NCI-H2171 (cell line): ENCODE measurements at places on chromosomes 5 and 9.

DNA sequence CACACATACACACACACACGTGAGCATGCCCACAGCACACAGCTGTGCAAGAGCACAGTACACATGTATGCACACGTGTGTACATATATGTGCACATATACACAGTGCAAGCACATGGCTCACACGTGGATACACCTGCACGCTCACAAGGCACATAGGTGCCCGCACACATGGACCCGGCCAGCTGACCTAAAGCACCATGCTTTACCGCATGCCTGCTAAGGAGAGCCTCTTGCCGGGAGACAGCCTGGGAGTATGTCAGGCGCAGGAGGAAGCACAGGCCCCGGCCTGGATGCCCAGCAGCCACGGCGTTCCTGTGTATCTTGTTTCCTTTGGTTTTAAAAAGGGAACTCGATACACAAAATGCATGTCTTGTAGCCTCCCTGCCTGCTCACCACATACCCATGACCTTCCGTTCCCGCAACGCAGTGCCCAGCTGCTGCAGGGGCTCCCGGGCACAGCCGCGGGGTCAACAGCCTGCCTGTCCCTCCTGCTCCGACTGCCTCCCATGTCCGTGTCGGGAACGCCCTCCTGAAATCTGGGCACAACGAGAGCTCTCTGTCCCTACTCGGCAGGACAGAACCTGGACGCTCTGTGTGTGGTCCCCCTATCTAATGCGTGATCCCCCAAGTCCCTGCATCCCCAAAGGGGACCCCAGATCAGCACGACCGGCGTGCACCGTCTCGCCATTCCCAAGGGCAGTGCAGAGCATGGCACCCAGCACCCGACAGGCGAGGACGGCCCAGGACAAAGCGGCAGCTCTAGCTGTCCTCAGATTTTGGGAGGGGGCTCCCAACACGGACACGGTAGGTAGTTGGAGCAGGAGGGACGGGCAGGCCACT is 3.6 kb downstream of the SLC12A7 start:
- no peak for DNase-seq

DNA sequence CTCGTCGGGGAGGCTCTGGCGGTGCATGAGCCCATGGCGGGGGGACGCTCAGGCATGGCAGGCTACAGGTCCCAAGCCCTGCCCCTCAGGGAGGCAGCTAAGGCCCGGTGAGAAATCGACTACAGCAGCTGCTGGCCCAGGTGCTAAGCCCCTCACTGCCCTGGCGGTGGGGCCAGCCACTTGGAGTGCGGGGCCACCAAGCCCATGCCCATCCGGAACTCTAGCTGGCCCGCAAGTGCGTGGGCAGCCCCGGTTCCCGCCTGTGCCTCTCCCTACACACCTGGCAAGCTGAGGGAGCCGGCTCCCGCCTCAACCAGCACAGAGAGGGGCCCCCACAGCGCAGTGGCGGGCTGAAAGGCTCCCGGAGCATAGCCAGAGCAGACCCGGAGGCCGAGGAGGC is 1896.9 kb upstream of the CDH6 start:
- DNase-seq: no peak

DNA sequence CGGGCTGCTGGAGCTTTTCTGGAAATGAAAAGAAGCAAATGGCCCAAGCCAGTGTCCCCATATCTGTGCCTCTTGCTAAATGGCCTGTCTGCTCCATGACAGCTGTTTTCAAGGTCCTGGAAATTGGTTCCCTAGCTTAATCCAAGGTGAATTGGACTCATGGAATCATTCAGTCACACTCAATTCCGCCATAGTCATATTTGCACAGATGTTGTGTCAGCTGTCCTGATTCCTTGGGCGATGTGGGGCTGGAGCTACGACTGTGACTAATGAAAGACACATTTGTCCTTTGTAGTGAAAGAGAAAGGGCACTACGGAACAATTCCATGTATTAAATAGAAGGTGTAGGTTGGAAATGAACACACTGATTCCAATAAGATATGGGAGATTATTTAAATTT is 102.9 kb upstream of the MEGF10 start:
- no peak for DNase-seq

DNA sequence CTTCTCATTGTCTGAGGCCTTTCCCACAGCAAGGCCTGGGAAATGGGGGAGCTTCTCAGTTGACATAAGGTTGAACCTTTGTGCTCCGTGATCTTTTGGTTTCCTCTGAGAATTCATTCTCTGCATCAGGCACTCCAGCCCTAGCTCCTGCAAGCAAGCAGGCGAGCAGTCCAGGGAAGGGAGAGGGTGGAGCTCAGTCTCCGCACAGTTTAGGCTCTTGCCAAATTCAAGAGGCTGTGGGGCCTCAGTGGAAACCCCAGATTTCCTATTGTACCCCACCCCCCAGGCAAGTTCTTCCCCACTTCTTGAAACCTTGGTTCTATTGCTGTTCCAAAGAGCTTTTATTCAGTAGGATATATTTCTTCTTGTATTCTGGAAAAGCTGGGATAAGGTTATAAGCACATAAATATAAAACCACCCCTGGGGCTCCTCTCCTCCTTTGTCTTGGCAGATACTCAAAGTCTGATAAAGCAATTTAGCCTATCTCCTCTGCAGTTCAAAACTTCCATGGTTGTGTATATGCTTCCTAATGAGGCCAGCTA is 147.2 kb downstream of the PDZD2 start:
- no peak for DNase-seq

DNA sequence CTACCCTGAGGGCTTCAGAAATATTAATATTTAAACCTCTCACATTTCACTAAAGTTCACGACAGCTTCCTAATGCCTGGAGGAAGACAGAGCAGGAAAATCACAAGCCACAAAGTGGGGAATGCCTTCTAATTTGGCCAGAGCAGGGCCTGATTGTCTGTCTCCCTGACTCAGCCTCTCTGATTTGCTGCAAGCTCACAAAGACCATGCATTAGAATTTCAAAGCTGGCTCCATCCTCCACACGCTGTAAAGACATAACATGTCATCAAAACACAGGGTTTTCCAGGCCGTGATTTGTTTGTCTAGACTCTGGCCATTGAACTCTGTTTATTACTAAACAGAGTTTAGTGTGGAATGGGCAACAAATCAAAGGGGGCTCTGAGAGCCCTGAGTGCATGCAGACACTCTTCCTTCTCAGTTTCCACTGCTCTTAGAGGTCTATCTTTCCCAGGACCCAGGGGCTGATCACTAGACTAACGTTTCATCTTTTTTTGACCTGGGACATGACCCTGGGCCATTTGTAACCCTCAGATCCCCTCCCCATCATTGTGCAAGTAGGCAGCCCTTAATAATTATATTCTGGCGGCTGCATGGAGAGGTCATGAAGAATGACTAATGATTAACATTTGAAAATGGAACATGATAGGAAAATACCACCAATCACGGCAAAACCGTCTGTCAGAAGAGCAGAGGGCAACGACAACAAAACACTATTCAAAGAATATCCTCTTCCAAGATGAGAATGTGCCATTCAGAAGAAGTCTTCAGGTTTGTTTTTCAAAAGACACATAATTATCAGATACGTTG is 140.2 kb downstream of the ENC1 start:
- DNase-seq: no peak

- no peak for DNase-seq
Observed at GRCh38 chr5:16321284-16321683, 141.7 kb upstream of the MARCHF11 start.

DNA sequence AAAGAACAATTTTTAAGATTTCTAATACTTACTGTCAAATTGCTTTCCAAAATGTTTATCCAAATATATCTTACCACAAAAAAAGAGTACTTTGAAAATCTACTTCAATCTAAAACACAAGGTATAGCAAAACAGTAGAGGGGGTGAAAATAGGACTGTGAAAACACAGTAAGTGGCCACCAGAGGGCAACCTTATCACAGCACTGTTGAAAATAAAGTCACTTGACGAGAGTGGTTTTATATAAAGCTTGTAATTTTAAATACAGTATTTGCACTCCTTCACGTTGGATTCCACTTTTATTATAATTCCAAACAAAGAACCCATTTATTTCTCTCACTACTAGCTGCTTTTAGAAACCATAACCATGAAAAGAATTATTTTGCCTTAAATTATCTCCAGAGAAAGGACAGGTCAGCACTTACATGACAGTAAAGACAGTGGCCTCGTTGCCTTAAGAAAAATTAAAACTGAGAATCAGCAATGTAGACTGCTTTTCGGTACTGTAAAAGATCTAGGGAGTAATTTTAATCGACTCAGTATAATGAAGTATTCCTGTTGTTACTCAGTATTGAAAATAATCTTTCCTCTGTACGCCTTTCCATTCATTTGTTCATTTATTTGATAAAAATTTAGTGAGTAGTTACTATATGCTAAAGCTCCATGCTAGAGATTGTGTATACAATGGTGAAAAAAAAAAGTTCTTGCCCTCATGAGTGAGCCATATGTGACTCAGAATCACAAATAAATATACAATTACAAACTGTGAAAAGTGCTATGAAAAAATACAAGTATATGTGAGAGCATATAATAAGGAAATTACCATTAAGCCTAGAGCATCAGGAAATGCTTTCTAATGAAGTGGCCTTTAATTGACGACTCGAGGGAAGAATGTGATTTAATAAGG is 40.0 kb upstream of the CDK5RAP2 start:
- DNase-seq: peak; percentile 56

- no peak for DNase-seq
Observed at GRCh38 chr5:152560512-152561137, 155.5 kb upstream of the NMUR2 start.

GRCh38 chr9:93673021-93673838 is 96.8 kb downstream of the PHF2 start:
- DNase-seq: no peak

DNA sequence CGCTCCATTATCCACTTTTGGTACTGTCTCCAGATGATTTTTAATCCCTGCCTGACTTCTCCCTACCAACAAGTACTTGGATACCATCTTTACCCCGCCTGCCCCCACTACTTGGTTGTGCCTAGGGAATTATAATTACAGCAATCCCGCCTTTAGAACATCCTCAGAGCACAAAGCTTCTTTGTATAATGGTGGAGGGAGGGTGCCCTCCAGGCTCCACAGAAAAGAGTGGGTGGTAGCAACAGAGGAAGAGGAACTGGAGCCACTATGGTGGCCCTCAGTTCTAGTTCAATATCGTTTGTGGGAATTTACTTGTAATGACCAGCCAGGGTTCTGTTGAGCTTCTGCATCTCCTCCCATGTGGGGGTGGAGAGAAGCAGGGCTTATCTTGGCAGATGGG is 79.0 kb upstream of the RNF38 start:
- no peak for DNase-seq

- DNase-seq: no peak
Observed at GRCh38 chr9:109101810-109102209, 17.9 kb downstream of the TMEM245 start.

- no peak for DNase-seq
Observed at GRCh38 chr5:27705661-27706060, 667.3 kb upstream of the CDH9 start.

DNA sequence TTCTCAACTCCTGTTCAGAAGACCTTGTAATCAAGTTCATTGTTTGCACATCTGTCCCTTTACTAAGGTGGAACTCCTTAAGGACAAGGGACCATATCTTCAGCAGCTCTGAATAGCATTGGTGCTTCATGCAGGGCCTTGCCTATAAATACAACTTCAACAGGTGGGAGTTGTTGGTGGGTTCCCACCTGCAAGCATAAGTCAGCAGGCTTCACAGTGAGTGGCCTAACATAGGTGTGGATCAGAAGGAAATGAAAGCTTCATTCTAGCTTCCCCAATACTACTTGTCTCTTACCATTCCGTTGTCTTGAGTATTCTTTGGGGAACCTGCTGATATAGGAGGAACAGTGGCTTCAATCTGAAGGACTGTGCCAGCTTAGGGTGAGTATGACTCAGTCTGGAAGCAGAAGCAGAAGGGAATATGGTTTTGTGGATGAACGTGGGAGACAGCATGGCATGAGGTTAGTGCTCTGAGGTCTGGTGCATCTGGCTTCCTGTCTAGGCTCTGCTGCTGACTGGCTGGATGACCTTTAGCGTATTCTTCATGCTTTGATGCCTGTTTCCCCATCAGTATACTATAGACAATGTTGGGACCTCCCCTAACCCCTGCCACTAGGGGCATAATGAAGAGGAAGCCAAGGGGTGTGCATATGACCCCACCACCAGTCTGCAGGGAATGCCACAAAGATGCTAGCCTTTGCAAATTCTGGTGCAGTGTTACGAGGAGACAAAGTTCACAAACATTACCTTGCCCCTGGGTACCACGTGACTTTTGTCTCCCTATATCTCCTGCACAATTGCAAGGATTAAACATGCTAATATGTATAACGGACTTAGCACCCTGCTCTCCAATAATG is 192.3 kb downstream of the PALM2AKAP2 start:
- no peak for DNase-seq

DNA sequence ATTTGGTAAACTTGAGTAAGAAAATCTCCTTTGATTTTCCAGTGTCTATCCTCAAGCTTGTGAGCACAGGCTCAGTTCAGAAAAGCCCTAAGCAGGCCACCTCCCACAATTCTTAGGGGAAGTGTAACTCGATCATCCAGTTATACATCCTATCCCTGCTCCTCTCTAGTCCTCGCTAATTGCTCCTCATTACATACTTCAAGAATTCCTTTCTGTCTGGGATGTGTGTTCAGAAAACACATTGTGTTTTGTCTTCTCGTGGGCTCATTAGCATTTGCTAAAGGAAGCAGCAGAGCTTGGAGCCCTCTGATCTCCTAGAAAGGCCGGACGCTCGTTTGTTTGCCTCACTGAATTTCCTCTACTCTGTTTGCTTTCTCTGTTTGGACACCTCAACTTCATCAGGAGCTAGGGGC is 268.2 kb upstream of the RFX3 start:
- DNase-seq: peak; percentile 67

DNA sequence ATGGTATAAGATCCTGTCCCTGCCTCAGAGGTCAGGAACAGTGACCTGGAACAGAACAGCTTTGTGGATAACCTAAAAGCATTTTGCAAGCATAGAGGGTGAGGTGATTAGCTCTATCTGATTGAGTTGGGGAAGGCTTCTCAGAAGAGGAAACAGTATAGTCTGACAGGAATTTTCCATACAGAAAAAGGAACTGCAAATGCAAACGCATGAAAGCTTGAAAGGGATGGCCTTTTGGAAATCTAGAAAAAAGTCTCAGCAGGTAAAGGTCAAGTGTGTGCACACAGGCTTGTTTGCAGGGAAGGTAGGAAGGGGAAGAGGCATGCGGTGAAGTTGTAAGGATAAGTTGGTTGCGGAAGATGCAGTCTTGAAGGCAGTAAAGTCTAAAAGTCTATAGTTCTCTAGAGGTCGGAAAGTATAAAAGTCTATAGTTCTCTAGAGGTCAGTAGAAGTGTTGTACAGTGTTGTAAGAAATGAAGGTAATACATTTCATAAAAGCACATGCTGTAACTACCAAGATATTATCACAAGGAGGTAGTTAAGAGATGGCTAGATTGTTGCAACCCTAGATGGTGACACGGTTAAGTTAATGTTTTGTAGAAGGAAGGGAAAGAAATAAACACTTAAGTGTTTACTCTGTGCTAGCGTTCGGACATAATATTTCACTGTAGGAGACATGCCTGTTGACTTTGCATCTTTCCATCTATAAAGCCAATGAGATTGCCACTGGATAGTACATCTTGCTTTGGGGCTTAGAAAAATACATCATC is 16.7 kb upstream of the HSPB3 start:
- DNase-seq: no peak

- DNase-seq: peak; percentile 50
Observed at GRCh38 chr5:1004461-1005248, 3.9 kb upstream of the NKD2 start.

GRCh38 chr9:119898316-119898715 is 529.1 kb upstream of the BRINP1 start:
- DNase-seq: no peak

- DNase-seq: no peak
Observed at GRCh38 chr9:18795947-18796671, 236.9 kb downstream of the SAXO1 start.

- no peak for DNase-seq
Observed at GRCh38 chr5:156378159-156378558, 51.2 kb downstream of the SGCD start.

- DNase-seq: no peak
Observed at GRCh38 chr9:14307989-14308852, 5.7 kb downstream of the NFIB start.
